Kidney tubule cell (primary cell): ENCODE measurements at places on chromosomes 4 and X.

GRCh38 chr4:20997886-20998285, 297.6 kb downstream of the PACRGL start:
- DNase-seq: no peak

DNA sequence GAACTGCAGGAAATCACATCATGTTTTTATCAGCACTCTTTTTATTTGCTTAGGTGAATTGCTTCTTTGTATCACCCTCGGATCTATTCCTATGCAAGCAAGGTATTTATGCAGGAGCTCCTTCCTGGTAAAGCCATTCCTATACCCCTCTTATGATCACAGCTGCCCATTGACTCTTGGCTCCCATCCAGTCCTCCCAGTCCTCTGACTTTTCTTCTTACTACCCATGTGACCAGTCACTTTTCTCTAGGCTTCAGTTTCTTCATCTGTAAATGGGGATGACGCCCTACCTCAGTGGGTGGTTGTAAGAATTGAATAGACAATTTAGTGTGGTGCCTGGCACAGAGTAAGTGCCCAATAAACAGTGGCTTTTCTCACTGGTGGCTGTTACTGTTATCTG, 144.9 kb downstream of the FHIP1A start:
- no peak for DNase-seq

GRCh38 chrX:99603091-99603814, 806.8 kb downstream of the PCDH19 start:
- DNase-seq: no peak

GRCh38 chr4:21628916-21629610, 319.5 kb downstream of the KCNIP4 start:
- no peak for DNase-seq

DNA sequence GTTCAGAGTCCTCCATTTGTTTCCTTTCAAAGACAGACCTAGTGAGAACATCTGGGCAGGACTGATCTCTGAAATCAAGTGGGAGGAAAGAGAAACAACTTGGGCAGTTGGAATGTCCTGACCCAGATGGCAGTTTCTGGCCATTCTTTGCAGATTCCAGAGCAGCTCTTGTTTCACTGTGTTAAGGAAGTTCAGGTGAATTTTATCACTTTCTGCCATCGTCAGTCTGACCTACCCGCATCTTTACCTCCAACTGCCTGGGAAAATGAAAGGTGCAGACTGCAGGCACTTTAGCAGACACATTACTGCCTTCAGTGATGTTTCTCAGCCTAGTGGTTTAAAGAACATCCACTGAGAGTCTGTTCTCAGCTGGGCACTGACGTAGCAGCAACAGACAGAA, 216.2 kb downstream of the CEP135 start:
- DNase-seq: no peak

GRCh38 chrX:11386001-11386523, 92.8 kb downstream of the AMELX start:
- peak; percentile 53 for DNase-seq

DNA sequence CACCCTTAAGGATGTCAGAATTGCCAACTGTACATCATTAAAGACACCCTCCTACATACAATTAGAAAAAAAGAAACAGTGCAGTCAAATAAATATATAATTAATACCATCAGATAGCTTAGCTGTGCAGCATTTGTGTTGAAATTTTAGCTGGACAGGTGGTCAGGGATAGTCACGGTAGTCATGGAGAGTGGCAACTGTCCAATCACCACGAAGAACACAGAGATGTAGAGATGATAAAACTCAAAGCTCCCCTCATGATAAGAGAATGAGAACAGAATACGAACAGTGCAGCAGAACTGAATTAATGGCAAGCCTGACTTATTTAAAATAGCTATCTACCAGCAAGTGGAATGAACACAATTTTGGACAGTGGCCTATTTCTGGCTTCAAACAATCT, 27.2 kb downstream of the SLC39A8 start:
- no peak for DNase-seq

- DNase-seq: no peak
Observed at GRCh38 chr4:45241976-45242375, 515.6 kb upstream of the GNPDA2 start.

- DNase-seq: peak; percentile 45
Observed at GRCh38 chr4:138393886-138394610, 151.9 kb upstream of the SLC7A11 start.

DNA sequence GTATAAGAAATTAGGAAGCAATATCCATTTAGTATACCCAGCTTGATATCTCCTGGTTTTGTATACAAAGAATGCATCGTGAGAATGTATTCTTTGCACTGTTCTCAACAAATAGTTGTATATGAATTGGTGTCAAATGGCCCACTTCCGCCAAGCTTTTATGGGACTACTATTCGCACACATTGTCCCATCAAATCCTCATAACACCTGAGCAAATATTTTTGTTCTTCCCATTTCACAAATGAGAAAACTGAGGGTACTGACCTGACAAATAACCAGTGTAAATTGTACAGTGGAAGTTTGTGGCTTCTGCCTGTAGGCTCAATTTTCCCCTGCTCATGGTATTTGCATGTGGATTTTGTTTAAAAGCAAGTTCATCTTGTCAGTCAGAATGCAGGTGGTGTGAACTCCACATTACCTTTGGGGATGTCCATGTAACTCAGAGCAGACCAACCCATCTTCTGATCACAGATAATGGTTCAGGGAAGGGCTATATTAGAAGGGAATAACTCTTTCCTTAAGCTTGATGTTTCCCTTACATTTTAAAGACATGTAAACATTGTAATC, 51.5 kb upstream of the FAM241A start:
- no peak for DNase-seq

DNA sequence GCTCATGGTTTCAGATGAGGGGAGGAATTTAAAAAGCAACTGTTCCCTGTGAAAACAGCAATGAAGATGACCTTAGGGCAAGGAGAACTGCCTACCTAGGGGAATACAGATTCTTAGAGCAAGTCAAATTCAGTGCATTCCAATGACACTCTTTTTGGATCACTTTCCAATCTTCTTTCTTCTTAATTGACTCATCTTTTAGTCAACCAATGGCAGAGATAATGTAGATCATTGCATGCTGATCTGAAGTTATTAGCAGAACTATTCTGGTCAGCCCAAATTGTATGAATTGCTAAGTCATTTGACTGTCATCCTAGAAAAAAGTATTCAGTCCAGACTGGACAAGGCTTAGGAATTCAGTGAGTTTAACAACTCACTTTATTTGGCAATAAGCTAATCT, 12.6 kb upstream of the NR3C2 start:
- DNase-seq: peak; percentile 7

- peak; percentile 43 for DNase-seq
Observed at GRCh38 chr4:185128272-185129119, 14.6 kb upstream of the SLC25A4 start.

GRCh38 chr4:154807042-154807630, 26.1 kb downstream of the RBM46 start:
- DNase-seq: peak; percentile 28

- DNase-seq: no peak
Observed at GRCh38 chr4:151992332-151993154, 231.7 kb upstream of the GATB start.

GRCh38 chr4:19721587-19721986, 530.1 kb upstream of the SLIT2 start:
- DNase-seq: no peak

- no peak for DNase-seq
Observed at GRCh38 chr4:166045457-166045856, 172.4 kb downstream of the TLL1 start.

- peak; percentile 48 for DNase-seq
Observed at GRCh38 chrX:16671005-16671404, 21.0 kb downstream of the S100G start.

- DNase-seq: no peak
Observed at GRCh38 chr4:156788782-156789181, 182.8 kb downstream of the PDGFC start.

DNA sequence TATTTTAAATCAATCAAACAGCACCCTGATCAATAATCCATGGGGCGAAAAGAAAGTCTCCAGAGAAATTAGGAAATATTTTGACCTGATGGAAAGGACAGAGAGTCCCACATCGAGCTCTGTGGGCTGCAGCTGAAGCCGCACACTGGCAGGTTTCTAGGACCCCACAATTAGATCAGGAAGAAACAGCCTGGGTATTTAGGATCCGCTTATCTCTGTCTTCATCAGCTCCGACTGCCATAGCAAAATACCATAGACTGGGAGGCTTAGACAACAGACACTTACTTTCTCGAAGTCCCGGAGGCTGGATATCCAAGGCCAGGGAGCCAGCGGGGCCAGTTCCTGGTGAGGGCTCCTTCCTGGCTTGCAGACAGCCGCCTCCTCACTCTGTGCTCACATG, 36.4 kb downstream of the CCNQ start:
- DNase-seq: no peak

- no peak for DNase-seq
Observed at GRCh38 chr4:40275065-40275730, 59.9 kb upstream of the CHRNA9 start.

DNA sequence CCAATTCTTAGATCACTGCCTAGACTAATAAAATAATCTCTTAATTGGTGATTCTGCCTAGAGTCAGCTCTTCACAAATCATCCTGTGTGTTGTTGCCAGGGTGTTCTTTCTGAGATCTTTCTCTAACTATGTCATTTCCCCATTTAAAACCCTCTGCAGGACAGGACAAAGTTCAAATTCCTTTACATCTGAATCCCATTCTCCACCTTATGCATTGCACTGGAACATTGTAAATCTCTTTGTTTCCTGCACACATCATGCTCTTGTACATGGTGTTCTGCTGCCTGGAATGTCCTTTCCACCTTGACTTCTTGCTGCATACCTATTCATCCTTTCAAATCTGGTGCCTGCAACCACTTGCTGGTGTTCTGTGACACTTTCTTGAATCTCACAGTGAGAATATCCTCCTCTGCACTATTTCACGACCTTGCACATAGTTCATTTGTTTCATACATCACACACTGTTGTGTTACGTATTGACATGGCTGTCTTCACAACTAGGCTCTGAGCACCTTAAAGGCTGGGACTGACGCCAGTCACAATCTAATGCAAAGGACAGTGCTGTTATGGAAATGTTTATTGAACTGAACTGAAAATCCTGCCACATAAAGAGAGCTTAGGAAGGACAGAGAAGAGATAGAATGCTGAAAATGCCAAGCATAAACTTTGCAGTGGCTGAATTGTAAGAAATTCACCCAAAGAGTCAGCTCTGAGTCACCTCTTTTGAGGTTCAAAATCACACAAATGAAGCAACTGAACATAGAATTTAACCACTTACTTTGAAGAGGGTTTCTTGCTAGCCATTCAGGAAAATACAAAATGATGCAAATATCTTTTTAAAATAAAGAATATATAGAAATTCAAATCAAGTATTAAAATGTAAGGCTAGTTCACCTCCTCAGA, 26.4 kb upstream of the SMIM14 start:
- peak; percentile 26 for DNase-seq

DNA sequence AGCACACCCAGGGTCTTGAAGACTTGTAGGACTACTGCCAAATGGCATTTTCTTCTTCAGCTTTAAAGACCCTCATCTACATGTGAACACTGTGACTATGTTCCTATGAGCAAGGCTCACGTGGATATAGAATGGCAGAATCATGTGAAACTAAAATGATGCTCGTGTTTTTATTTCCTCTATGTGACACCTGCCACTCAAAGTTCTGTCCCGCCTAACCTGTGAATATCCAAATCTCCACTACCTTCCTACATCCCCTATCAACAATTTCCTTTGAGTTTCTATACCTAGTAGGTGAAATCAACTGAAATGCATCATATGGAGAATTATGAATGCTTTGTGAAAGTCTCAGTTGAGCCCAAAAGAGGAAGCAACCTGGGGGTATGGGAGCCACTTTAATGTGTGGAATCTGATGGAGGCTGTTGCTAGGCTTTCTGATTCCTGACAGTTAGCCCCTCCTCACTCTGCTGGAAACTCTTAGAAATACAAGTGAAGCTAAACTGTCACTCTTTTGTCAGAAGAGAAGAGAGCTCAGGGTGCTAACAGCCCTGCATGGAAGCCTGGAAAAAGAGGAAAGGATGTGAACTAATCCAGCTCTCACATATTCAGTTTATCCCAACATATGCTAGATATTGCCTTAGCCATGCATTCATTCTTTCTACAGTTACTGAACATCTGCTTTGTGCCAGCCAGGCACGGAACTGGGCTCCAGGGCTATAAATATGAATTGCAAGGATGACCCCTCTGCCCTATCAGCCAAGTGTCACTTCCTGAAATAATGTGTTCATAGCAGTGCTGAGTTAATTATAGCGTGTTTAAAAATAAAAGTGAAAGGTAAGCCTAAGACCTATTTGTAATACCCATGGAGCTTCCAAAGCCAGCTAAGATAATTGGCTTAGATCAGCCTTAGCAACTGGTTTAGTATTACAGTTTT, 11.0 kb downstream of the LHFPL1 start:
- no peak for DNase-seq

- DNase-seq: peak; percentile 99
Observed at GRCh38 chrX:150688911-150689451, 4.2 kb upstream of the MTMR1 start.

GRCh38 chrX:123835661-123836371, 24.0 kb upstream of the XIAP start:
- DNase-seq: peak; percentile 90

GRCh38 chr4:173919196-173919595, 364.3 kb downstream of the FBXO8 start:
- no peak for DNase-seq

- DNase-seq: peak; percentile 67
Observed at GRCh38 chr4:127586922-127587571, 45.7 kb upstream of the INTU start.

DNA sequence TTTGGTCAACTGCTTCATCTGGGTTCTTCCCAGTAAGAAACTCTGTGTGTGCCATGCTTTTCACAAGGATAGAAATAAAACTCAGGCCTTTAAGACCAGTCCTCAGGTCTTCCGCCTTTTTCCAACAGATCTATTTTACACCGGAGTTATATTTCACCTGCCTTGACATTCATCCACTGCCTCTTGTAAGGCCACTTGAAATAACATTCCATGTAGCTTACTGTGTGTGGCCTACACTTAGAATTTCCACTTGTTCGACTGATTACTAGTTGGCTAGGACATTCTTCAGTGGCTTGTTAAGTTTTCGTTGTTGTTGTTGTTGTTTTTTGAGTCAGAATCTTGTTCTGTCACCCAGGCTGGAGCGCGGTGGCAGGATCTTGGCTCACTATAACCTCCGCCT, 92.8 kb upstream of the UNC5C start:
- DNase-seq: no peak

- no peak for DNase-seq
Observed at GRCh38 chr4:150572704-150573504, 9.0 kb upstream of the MAB21L2 start.

- peak; percentile 71 for DNase-seq
Observed at GRCh38 chr4:6732441-6733357, 16.7 kb downstream of the BLOC1S4 start.

GRCh38 chrX:24023972-24024669, 2.9 kb downstream of the KLHL15 start:
- DNase-seq: no peak

DNA sequence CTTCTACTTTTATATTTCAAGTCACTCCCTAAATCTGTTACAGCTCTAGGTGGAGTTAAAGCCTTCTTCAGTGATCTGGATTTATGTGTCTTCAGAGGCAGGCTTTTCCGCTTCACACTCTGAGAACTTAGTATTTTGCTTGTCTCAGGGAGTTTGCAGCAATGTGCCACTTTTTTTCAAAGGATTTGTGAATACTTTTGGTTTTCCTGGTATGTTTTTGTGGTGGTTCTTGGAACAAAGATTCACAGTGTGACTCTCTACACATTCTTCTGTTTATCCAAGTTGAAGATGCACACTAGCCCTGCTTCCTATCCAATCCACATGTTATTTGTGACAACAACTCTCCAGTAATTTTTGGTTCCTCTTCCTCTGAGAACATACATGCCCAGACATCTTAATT, 1253.7 kb downstream of the TECRL start:
- no peak for DNase-seq
